HuH-7.5 (cell line): ENCODE measurements at places on chromosomes 6 and 20.

DNA sequence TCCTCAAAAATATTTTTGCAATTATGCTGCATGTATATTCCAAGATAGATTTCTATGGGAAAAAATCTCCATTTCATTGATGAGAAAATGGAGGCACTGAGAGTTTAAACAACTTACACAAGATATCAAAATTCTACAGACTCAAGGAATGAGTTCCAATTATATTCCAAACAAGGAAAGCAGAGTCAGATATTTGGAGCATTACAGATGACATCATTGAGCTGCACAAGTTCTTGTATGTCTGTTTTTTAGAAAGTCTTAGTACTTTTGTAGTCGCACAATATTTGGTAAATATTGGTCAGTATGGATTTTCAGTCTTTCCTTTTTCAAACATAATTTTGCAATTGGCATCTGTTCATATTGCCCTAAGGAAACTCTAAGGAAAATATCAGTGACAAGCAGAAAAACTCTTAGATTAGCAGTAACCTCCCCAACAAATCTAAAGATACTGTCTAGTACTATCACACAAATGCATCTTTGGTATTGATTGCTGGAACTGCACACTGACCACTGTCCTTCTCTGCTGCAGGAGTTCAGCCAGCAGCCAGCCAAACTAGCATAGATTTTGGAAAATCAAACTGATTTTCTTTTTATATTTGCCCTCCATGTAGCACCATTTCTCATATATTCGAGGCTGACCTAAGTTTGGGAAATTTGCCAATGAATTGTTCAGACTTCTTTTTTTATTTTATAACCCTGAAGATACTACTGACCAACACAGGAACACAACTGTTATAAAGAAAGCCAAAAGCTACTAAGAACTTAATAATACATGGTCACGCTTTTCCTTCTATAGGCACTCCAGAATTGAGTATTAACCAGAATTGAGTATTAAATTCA lies 51.7 kb upstream of the TBX18 start:
- DNase-seq, result no peak

GRCh38 chr6:135537741-135538301 lies 40.3 kb upstream of the AHI1 start:
- no peak for DNase-seq

DNA sequence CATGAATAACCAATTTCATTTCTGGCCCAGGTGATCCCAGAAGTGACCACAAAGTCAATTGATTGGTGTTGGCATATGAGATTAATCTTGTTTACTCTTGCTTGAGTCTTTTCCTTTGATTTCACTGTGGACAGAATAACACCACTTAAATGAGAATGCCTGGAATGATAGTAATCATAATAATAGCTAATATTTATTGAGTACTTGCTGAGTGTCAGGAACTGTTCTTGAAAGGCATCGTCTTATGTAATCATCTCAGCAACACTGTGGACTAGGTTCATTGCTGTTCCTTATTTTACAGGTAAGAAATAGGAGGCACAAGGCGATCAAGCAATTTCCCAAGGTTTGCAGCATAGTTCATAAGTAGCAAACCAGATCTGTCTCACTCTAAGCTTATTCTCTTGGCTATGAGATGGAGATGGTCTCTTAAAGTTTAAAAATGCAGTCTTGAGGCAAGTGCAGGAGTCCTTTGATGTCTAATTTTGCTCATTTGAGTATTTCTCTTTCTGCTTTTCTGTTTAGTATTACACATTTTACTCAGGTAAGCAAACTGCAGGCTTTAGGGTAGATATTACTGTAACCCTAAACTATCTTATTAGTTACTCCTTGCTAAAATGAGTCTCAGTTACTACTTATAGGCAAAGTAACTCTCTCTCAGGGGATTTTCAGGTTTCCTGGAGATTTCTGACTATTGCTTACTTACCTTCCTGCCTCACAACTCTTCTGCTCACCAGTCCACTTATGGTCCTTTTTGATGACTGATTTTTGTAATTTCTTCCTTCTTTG lies 6.3 kb downstream of the ADGRG6 start:
- DNase-seq, result no peak

GRCh38 chr6:111256646-111257045 lies 169.3 kb downstream of the SLC16A10 start:
- no peak for DNase-seq

GRCh38 chr6:125910527-125910926 lies 46.0 kb upstream of the HINT3 start:
- no peak for DNase-seq

GRCh38 chr20:891058-891705 lies 25.0 kb downstream of the ANGPT4 start:
- DNase-seq, result no peak

DNA sequence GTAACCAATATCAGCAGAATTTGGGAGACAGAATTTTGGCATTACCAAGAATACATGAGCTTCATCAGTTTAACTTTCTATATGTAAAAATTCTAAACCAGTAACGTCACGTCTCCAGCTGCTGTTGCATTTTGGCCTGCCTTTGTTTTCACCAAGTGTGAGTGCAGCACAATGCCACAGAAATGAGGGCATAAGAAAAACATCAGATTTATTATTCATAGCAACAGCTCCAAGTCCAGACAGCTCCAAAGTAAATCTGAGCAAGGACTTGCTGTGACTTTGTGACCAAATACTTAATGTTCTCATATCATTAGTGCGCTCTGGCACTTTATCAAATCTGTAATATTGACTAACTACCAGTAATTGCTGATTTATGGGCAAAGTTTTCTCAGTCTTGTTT lies 11.0 kb upstream of the FBXL4 start:
- DNase-seq, result no peak
